ENCODE measurements at places on chromosomes 5 and 9.

- no peak for DNase-seq
Measured at GRCh38 chr9:32703635-32704034, 68.2 kb upstream of the TAF1L start.

DNA sequence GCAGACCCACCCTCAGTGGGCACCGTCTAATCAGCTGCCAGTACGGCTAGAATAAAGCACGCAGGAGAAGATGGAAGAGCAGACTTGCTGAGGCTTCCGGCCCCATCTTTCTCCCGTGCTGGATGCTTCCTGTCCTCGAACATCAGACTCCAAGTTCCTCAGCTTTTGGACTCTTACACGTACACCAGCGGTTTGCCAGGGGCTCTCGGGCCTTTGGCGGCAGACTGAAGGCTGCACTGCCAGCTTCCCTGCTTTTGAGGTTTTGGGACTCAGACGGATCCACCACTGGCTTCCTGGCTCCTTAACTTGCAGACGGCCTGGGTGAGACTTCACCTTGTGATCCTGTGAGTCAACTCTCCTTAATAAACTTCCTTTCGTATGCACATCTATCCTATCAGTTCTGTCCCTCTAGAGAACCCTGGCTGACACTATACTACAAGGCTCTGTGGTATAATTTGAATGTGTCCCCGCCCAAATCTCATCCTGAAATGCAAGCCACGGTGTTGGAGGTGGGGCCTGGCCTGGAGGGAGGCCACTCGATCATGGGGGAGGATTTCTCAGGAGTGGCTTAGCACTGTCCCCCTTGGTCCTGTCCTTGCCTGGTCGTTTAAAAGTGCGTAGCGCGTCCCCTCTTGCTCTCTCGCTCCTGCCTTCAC is 31.1 kb upstream of the NRARP start:
- no peak for DNase-seq

- DNase-seq, result no peak
Measured at GRCh38 chr5:150573216-150573615, 65.3 kb downstream of the NDST1 start.

DNA sequence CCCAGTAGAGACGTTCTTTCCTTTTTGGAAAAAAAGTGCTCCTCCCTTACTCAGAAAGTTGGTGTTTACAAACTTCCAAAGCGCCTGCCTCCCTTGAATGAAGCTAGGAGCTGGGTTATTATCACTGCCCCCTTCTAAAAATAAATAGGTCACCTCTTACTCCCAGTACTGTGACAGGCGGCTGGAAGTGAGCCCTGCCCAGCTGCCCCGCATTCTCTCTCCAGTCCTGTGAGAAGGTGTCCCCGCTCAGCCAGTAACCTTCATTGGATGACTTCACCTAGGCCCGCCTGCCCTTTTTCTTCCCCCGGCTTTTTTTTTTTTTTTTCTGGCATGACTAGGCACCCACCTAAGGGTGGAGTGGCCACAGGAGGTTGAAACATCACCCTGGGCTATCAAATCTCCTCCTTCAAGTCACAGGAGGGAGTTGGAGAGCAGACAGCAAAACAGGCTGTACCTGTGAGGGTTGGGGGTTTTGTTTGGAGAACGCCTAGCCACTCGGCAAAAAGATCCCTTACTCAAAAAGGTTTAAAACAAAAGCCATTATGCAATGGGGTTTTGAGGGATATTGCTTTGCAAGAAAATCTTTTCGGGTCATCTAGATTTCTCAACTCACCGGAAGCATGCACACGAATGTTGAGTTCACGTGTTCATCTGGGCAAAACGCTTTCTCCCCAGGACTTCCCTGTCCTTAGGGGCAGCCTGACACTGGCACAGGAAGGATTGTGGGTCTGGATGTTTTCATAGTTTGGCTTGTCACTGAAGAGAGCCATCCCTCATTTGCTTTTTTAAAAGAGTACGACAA is 43.3 kb upstream of the ZNF622 start:
- no peak for DNase-seq

DNA sequence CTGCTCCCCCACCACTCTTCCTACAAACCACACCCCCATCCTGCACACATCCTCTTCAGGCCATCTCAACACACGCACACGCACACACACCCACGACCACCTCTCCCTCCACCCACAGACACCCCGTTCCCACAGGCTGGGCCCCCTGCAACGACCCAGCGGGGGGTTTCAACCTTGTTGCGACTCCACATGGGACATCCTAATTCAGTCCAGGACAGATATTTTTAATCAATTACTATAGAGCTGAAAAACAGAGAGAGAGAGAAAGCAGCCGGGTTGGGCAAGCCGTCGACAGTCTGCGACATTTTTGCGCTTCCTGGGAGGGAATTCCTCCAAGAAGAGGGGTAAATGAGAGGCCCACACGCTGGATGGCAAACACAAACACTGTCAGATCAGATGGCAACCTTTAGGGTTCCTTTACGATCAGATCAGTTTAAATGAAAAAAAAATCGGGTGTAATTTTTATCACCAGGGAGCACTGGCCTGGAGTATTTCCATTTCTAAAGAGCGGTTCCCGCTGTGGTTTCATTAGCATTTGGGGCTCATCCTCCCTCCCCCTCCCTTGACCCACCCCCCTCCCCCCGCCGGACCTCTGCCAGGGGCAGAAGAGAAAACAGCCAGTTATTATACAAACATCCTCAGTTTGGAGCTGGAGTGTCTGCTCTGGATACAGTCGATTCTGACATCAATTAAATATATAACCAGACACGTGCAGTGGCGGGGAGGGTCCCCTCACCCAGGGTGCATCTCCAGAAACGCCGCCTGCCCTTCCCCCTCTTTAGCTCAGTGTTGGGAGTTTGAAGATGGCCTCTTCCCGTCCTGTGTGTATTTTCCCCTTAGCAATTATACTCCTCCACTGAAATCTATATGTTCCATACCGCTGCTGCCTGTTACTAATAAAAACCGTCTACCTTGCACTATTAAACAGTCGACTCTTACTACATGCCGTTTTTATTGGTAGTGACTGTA is 2.3 kb upstream of the IRX2 start:
- no peak for DNase-seq

DNA sequence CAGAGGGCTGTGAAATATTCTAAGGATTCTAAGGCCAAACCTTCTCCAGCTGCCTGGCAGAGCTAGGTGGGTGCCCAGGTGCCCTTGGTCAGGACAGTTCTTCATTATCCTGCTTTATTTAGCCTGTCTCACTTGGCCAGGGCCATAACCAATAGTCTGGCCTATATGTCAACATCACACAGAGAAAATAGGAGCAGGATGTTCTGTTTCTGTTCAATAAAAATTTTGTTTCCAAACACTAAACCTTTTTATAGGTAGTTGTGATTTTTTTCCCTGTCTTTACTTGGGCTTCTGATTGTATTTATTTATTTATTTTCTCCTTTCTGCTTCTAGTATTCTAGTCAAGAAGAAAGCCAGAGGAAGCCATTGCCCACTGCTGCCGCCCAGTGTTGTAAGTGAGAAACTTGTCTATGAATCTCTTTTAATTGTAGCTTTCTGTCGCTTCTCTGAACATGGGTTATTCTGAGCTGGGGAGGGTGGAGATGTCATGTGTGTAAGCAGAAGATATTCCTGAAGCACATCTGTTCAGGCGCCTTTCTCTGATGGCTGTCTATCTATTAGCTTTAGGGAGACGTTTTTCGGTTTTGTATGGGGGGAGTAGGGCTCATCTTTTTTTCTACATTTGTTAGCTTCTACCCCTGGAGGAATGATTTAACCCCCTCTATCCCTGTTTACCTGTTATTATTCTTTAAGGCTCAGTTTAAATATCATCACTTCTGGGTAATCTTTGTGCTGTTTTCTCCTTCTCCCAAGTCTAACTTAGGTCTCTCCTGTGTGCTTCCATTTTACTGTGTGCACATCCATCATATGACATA is 97.1 kb downstream of the UNC13B start:
- peak; percentile 5 for DNase-seq
